ENCODE measurements at places on chromosomes 3 and 15.

DNA sequence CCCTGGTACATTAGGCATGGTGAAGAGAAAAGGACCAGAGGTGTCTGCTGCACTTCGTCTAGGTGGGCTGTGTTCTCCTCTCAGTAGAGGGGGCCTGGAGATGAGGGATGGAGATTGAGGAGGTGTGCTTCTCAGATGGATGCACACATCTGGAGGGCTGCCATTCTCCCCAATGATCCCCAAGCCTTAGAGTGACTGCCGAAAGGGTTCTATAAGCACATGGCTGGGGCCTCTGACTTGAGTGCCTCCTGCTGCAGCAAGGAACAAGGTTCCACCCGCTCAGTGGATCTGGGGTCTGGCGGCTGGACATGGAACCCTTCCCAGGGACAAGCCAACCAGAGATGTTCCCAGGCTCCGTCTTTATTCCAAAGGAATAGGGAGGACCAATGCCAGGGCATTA lies 66.8 kb downstream of the CPN2 start:
- DNase-seq: no peak

DNA sequence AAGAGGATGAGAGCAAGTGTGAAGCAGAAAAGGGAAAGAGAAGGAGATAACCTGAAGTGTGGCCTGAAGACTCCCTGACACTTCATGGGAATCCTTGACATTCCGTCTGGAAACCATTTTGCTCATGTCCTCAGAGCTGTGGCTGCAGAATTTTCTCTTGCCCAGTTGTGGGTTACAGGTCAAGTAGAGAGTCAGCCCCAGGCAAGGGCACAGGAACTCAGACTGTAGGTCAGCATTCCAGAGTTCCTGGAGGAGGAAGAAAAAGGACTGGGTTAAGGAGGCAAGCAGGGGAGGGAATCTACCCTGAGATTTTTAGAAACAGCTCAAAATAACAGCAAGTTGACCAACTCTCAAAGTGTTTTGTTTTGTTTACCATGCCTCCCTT lies 4.1 kb upstream of the THSD4 start:
- DNase-seq: no peak

- no peak for DNase-seq
Measured at GRCh38 chr3:22319446-22319845, 568.4 kb upstream of the ZNF385D start.

DNA sequence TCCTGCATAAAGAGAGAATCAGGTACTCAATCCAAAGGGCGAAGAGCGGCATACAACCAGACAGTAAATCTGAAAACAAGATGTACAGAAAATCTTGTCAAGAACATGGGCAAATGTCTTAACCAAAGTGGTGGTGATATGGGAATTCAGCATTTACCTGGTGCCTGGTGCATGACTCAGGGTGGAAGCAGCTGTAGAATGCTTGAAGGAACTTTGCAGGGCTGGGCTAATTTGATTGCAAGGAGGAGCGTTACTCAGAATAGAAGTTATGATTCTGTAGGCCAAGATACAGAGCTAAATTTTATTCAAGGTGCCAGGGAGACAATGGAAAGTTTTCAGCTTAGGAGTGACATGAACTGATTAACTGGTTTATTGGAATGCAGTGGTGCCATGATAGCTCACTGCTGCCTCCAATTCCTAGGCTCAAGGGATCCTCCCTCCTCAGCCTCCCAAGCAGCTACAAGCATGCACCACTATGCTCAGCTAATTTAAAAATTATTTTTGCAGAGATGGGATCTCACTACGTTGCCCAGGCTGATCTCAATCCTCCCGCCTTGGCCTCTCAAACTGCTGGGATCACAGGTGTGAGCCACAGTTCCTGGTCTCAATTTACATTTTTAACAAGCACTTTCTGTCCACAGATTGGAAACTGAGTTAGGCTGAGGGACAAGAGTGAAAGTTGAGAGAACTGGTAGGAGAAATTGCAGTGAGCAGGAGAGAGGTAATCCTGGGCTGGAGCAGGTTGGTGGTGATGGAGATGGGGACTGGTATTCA lies 91.5 kb upstream of the TBC1D5 start:
- no peak for DNase-seq

DNA sequence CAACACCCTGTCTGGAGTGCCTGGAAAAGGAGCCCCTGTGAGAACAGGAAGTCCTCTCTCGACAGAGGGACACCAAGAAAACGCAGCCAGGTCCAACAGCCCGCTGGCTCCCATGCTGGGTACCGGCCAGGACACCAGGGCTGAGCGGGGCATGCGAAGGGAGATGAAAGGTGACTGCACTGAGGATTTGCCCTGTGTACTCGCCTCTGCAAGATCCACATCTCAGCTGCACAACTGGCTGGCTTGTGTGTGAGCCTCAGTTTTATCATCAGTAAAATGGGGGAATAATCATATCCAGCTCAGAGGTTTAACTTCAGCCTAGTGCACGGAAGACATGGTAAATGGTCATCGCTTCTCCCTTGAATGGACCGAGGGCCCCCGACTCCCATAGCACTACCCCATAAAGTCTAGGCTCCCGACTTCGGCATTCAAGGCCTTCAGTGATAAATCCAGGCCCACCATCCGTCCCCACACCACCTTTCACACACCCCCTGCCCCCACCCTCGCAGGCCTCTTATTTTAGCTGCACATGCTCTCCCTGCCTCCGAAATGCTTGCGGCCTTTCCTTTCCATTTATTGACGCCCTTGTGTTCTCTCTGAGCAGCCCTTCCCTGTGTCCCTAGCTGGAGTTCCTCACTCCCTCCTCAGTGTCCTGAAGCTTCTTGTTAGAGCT lies 15.8 kb downstream of the ISG20 start:
- DNase-seq: no peak

GRCh38 chr15:80031841-80032240 lies 27.6 kb upstream of the ZFAND6 start:
- no peak for DNase-seq

DNA sequence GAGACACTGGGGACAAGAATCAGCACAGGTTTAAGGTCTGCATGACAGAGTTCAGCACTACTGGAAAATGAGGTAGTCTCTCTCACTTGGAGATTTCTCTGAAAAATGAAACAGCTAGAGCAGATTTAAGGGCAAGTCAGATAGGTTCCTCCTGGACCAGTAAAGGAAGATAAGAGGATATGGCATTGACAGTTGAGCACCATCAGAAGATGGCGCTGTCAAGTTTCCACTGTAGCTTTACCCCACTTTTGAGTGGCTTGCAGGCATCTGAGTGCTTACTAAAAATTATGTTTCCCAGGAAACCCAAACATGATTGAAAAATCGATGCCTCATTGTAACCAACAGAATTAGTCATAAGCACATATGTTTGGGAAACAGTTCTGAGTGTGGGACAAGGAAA lies 407.2 kb upstream of the UBE2E2 start:
- no peak for DNase-seq

GRCh38 chr3:67598814-67599556 lies 55.4 kb downstream of the SUCLG2 start:
- no peak for DNase-seq

GRCh38 chr15:57640930-57641682 lies 49.4 kb downstream of the MYZAP start:
- DNase-seq: no peak

DNA sequence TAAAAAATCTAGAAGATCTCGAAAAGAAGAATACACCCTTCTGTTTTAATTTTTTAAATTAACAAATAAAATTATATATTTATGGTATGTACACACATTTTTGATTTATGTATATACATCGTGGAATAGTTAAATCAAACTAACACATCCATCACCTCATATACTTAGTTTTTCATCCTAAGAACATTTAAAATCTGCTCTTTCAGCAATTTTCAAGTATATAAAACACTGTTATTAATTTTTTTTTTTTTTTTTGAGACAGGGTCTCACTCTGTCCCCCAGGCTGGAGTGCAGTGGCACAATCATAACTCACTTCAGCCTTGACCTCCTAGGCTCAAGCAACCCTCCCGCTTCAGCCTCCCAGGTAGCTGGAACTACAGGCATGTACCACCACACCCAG lies 32.8 kb upstream of the ACAP2 start:
- DNase-seq: no peak

- no peak for DNase-seq
Measured at GRCh38 chr3:22349215-22349851, 598.3 kb upstream of the ZNF385D start.

DNA sequence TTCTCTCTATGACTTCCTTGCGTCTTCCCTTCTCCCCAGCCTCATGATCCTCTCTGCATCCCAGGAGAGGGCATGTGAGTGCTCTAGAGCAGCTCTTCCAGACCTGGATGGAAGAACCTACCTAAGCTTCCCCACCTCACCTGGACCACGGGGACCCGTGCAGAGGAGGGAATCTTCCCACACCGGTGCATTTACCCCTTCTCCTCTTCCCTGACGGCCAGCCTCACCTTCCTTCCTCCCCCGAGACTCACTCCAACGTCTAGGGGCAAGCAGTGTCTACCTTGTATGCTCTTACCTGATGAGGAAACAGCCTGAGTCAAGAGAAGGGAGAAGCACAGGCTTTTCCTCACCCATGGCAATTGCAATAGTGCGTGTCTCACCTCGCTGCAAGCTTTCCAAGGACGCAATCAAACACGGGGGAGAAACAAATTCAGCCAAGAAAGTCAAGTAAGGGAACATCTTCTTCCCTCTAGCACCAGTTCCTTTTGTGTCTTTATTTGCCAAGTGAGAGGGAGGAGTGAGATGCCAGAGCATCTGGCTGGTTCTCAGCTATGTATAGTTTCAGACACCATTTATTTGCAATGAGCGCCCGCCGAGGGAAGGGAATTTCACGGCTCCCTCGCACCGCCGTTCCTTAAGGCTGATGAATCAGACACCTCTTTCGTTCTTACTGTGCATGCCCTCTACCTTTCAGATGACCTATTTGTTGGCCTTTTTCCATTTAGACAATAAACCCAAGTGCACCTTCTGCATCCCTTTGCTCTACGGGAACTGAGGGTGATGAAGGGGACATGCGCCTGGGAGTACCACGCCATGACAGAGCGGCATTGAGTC lies 1.8 kb upstream of the CCR9 start:
- DNase-seq: no peak

DNA sequence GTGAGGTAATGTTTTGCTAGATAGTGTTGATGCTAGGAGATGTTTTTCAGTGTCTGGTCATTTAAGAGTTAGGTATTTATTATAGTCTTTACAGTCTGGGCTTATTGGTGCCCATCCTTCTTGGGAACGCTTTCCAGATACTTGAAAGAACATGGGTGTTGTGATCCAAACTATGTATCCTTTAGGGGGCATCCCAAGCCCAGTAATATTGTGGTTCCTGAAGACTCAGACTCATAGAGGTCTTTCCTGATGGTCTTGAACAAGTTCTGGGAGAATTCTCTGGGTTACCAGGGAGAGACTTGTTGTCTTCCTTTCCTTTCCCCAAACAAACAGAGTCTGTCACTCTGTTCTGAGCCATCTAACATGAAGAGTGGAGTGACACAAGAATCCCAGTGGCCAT lies 99.7 kb upstream of the LRRC3B start:
- no peak for DNase-seq

DNA sequence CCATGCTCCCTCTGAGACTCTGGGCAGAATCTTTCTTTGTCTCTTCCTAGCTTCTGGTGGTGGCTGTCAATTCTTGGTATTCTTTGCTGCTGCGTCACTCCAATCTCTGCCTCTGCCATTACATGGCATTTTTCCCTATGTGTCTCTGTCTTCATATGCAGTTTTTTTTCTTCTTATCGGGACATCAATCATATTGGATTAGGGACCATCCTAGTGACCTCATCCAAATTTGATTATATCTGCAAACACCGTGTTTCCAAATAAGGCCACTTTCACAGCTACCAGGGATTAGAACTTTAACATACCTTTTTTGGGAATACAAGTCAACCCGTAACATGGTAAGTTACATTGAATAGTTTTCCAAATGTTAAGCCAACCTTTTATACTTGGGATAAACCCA lies 358.2 kb upstream of the FRG2C start:
- no peak for DNase-seq

GRCh38 chr15:65414841-65415621 lies 7.7 kb downstream of the IGDCC4 start:
- DNase-seq: no peak

DNA sequence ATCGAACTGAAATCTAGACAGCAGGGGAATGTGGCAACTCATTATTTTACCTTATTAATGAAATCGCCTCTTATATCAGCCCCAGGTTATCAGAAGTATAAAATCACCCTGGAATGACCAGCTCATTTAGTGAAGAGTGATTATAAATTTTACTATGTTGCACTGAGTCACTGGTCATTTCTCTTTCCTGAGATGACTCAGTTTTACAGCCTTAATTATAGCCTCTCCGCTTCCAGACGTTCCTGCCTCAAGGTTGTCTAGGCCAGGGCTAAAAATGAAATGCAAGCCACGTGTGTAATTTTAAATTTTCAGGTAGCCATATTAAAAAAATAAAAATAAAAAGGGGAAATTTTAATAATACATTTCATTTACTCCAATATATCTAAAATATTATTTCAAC lies 33.3 kb downstream of the DET1 start:
- no peak for DNase-seq

DNA sequence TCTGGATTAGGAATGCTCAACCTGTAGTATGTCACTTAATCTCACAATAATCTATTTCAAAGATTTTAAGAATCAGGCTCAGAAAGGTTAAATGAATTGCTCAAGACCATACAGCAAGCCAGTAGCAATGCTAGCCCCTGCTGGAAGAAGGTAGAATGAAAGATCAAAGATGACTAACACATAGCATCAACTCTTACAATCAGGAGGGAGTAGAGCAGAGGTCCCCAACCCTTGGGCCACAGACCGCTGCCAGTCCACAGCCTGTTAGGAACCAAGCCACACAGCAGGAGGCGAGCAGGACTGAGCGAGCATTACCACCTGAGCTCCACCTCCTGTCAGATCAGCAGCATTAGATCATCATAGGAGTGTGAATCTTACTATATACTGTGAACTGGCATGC lies 15.5 kb upstream of the GATM start:
- no peak for DNase-seq

GRCh38 chr3:112773864-112774263 lies 72.8 kb downstream of the CD200R1L start:
- DNase-seq: no peak

GRCh38 chr3:193771653-193772421 lies 178.8 kb downstream of the OPA1 start:
- DNase-seq: no peak

Data from stimulated activated CD4-positive, alpha-beta T cell treated with anti-CD3 and anti-CD28 coated beads, Interleukin-1b, Interleukin-23, amount 100 ng/mL, for 1 hour (primary cell).